CD4-positive, alpha-beta T cell treated with Interferon gamma for 1 hour (primary cell): ENCODE measurements at places on chromosomes 11 and 22.

- DNase-seq, result no peak
These were observed 5.2 kb downstream of the BET1L start for GRCh38 chr11:201966-202365.

GRCh38 chr11:69501891-69502860, 20.7 kb downstream of the LINC01488 start:
- DNase-seq, result no peak

- DNase-seq, result no peak
These were observed 4.9 kb upstream of the TMEM132A start for GRCh38 chr11:60919320-60919719.

DNA sequence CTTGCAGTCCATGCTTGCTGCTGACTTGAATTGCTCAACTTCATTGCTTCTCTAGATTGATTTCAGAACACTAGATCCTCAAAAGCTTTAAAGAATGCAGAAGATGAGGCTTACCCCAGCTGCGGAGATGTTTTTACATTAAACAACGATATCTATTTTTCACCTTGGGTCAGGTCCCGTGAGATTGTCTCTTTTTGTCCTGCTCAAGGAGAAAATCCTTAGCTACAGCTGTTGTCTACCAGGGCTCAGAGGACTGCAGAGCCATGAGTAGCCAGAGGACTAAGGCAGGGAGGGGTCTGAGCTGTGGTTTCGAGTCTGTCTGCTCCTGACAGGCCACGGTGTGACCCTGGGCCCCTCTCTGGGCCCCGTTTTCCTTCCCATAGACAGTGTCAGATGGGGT, 51.4 kb downstream of the PKNOX2 start:
- no peak for DNase-seq

- no peak for DNase-seq
These were observed 181.5 kb downstream of the CWF19L2 start for GRCh38 chr11:107276077-107276476.

DNA sequence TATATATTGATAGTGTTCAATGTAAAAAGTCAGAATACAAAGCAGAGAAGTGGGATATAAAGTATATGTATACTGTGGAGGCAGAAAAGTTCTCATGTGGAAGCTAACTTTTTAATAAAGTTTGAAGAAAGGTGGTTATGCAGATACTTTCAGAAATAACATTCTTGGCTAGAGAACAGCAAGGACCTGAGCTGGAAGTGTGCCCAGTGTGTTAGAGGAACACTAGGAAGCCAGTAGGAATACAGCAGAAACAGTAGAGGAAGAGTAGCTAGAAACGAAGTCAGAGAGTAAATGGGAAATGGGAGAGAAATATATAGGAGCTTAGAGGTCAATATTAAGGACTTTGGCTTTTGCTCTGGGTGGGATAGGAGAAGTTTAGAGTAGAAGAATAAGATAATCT, 464.9 kb upstream of the CCDC90B start:
- DNase-seq, result no peak

GRCh38 chr22:17258015-17258787, 39.0 kb upstream of the ADA2 start:
- DNase-seq, result peak; percentile 60
